ENCODE measurements at places on chromosomes 13 and 19.

DNA sequence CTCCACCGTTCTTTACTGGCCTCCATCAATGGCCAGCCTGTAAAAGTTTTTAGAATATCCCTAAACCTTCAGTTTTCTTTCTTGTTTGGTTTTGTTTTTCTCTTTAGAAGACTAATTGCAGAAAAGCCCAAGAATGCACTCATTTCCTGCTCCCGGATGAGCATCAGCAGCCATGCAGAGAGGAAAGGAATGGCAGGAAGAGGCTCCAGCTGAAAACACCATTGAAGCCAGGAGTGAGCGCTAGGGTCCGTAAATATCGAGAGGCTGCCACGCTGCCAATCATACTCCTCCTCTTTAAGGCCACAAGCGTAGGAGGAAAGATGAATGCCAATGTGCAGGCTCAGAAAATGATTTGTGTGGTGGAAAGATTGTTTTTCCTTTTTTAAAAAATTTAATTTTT lies 57.4 kb upstream of the UBE2L5 start:
- DNase-seq = no peak

- DNase-seq = no peak
Observed at GRCh38 chr13:96925477-96925876, 68.8 kb downstream of the OXGR1 start.

DNA sequence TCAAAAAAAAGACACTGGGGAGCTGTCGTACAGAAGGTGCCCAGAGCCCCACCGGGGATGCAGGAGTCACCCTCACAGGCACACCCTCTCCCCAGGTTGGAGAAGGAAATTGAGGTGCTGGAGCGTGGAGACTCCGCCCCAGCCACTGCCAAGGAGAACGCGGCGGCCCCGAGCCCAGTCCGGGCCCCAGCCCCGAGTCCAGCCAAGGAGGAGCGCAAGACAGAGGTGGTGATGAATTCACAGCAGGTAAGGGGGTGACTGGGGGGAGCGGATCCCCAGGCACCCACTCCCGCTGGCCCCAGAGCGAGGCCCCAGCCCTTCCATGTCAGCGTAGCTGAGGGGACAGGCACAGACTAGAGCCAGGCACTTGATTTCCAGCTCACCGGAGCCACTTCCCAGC lies 19.9 kb upstream of the MISP start:
- no peak for DNase-seq

DNA sequence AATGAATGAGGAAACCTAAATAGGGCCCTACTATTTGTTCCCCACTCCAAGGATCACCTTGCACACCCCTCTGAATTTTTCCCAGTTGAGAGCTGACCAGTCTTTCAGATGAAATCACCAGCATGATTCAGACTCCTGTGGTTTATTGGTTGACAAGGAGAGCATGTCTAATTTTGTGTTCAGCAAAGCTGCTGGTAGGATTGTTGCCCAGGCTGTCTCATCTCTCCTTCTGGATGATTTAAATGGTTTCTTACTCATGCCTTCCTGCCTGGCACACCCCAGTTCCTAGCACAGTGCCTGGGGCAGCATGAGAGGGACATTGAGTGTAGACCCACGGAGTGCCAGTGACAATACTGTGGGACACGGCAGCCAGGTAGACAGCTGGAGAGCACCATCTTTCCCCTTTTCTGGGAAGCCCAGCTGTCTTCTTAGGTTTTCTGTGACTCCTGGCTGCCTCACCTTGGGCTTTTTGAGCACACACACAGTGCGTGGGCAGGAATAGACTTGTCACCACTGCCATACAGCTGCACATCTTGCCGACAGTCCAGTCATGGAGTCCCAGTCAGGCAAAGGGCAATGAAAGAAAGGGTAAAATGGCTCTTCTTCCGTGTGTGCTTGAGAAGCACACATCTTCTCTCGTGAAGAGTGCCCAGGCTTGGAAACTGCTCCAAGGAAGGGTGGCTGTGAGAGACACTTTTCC lies 12.3 kb downstream of the FGF9 start:
- DNase-seq = no peak

DNA sequence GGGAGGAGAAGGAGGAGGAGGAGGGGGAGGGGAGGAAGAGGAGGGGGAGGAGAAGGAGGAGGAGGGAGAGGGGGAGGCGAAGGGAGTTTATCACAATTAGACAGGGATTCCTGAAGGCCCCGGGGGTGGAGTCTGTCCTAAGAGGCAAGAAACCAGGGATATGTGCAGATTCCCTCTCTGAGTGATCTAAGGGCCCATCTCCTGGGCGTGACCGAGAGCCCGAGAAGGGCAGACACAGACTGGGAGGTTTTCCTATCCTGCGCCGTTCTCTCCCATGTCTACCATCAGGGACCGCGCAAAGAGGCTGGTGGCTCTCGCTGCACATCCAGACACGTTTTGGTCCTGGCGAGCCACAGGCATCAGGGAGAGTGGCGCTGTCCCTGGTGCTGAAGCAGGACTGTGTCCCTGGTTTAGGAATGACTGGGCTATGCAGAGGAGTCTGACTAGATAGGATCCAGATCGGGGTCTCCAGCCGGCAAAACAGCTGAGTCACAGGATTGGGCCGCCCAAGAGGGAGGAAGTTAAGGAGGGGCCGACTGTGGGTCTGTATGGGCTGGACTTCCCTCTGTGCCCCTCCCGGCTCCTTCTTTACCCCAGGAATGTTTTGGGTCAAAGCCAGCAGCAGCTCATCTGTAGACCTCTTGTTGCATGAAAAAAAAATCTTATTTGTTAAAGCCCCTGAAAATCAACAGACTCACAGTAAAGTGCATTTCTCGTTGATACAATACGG lies 17.9 kb upstream of the ZNF175 start:
- DNase-seq = no peak

- DNase-seq = no peak
Observed at GRCh38 chr19:31160336-31160926, 188.8 kb downstream of the TSHZ3 start.

DNA sequence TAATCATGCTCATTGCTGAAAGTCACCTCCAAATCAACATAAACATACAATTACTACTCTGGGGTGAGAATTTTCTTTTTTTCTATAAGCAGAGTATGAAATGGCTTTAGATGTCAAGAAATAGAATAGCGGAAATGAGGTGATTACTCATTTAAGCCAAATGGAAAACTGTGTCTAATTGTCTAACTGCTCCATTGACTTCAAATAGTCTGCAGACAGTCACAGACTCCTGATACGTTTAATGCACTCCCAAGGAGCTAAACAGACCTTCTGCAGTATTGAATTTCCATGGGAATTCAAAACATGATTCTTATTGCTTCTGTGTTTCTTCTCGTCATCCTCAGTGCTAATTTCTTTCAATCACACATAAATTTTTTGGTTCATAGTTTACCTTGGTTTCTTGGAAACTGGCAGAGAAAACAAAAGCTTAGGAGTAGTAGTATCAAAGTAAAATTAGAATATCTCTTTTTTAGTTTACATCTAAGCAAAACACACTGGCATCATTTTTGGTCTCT lies 865.2 kb upstream of the SLC10A2 start:
- DNase-seq = no peak

DNA sequence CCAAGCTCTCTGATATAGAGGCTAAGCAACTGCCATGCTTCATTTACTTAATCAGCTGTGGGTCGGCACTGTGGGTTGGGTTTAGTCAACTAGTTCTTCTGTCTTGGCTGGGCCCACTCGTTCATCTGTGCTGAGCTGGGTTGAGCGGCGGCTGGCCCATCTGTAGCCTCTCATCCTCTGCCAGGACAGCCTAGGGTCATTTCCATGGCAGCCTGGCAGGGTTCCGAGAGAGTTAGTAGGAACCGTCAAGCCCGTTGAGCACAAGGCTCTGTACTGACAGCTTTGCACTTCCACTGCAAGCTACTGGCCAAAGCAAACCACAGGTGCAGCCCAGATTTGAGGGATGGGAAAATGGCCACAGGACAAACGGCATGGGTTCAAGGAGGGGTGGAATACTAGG lies 6.6 kb upstream of the ZNF835 start:
- DNase-seq = no peak

GRCh38 chr13:106521095-106521799 lies 14.2 kb downstream of the EFNB2 start:
- DNase-seq = no peak

DNA sequence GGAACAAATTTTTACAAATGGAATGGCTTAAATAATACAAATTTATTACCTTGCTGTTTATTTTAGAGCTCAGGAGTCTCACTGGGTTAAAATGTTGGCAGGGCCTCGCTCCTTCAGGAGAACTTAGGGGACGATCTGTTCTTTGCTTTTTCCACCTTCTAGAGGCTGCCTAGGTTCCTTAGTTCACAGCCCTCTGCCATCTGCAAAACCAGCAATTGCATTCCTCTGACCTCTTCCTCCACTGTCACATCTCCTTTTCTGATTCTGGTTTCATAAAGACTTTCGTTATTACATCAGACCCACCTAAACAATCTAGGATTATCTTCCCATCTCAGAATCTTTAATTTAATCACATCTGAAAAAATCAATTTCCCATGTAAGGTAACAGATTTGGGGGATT lies 249.6 kb upstream of the SPRY2 start:
- no peak for DNase-seq

DNA sequence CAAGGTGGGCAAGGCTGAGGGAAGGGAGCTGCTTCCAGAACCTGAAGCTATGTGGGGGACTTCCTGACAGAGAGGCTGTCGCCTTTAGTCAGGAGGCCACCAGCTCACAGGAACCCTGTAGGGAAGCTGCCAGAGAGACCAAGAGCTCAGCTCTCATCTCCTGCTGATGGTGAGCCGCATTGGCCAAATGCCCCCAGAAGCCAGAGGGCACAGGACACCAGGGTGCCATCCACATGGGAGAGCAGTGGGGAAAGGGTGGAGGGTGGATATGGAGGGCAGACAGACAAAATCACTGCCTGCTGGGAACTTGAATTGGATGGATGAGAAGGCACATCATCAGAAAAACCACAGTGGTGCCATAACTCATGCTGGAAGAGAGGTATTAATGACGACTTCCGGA lies 36.0 kb downstream of the SERP2 start:
- no peak for DNase-seq

- no peak for DNase-seq
Observed at GRCh38 chr13:31761951-31762350, 22.6 kb downstream of the RXFP2 start.

- DNase-seq = no peak
Observed at GRCh38 chr13:92827503-92827902, 399.1 kb upstream of the GPC6 start.

DNA sequence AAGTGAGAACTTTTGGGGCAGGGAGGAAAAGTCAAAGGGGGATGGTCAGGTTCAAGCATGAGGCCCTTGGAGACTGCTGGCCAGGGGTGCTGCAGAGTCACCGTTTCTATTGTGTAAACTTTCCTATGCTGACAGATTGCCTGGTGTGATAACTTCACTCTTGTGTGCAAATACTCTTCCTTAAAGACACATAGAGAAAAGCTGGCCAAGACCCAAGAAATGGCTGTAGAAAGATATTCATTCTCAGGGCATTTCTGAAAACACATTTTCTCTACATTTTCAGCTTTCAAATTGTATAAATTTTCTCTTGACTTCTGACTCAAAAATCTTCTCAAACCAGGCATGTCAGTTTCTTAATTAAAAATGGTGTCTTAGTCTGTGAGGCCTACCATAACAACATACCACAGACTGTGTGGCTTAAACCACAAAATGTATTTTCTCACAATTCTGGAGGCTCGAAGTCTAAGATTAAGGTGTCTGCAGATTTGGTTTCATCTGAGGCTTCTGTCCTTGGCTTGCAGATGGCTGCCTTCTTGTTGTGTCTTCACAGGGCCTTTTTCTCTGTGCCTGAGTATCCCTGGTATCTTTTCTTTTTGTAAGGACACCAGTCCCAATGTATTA lies 304.5 kb downstream of the KCNRG start:
- DNase-seq = no peak

DNA sequence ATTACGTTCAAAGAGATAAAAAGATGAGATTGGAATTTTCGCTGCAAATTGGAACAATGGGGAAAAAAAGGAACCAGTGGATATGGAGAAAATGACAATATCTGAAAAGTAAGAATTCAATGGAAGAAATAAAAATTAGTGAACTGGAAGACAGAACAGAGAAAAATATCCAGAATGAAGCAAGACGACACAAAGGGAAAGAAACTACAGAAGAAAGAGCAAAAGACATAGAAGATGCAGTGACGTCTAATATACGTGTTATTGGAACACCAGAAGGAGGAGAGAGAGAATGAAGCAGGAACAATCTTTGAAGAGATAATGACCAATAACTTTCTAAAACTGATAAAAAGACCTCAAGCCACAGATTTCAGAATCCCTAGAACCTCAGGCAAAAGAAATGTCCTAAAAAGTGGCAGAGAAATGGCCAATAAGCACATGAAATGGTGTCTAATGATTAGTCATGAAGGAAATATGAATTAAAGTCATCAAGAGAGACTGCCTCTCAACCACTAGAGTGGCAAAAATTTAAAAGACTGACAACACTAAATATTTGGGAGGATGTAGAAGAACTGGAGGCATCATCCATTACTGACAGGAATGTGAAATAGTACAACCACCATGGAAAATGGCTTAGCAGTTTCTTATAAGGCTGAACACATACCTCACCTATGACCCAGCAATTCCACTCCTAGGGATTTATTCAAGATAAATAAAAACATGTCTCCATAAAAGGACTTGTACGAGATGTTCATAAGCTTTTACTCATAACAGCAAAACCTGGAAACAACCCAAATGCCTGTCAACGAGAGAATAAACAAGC lies 56.5 kb downstream of the GADD45B start:
- no peak for DNase-seq

- no peak for DNase-seq
Observed at GRCh38 chr13:31282741-31283455, 83.1 kb downstream of the B3GLCT start.

- no peak for DNase-seq
Observed at GRCh38 chr13:45926741-45927140, 75.2 kb upstream of the SIAH3 start.

DNA sequence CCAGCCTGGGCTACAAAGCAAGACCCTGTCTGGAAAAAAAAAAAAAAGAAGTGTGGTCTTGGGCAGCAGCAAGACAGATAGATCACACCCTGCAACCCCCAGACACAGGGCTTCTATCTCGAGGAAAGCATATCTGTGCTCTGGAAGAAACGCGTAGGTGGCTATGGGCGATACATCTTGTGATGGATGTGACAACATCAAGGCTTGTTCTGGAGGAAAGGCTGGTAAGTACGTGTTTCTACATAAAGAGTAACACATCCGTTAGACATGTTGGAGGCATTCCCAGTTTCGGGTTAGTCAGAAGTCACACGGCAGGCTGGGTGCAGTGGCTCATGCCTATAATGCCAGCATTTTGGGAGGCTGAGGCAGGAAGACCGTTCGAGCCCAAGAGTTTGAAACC lies 6.6 kb upstream of the DHDH start:
- DNase-seq = no peak
